ENCODE measurements at places on chromosomes 12 and 14. TPM values are rescaled to one million over a fixed set of nuclear protein-coding genes. Genes with fewer than 3 reads are reported as not detected.

The B4GALNT1 gene
- 0.07 TPM for total RNA-seq

The ANO2 gene
- total RNA-seq = 0.28 TPM

The FLVCR2 gene
- 0.68 TPM for total RNA-seq

The GPATCH2L gene
- 44.1 TPM for total RNA-seq

The TUNAR gene
- not detected for total RNA-seq

The AMN gene
- total RNA-seq = 2.0 TPM

The JPH4 gene
- total RNA-seq = not detected

Measured in nasal cavity respiratory epithelium epithelial cell of viscerocranial mucosa (primary cell).